ENCODE measurements at places on chromosomes 1 and 21.

- peaks cover 15% of the 10 kb centered on the region for H3K27me3 ChIP-seq
- DNase-seq, result no peak
- peaks cover 2% of the 10 kb centered on the region for H3K4me1 ChIP-seq
- no peak overlapping the region for H3K4me3 ChIP-seq
These were observed 466 bp downstream of the KRTAP11-1 start for GRCh38 chr21:30880914-30881313.

DNA sequence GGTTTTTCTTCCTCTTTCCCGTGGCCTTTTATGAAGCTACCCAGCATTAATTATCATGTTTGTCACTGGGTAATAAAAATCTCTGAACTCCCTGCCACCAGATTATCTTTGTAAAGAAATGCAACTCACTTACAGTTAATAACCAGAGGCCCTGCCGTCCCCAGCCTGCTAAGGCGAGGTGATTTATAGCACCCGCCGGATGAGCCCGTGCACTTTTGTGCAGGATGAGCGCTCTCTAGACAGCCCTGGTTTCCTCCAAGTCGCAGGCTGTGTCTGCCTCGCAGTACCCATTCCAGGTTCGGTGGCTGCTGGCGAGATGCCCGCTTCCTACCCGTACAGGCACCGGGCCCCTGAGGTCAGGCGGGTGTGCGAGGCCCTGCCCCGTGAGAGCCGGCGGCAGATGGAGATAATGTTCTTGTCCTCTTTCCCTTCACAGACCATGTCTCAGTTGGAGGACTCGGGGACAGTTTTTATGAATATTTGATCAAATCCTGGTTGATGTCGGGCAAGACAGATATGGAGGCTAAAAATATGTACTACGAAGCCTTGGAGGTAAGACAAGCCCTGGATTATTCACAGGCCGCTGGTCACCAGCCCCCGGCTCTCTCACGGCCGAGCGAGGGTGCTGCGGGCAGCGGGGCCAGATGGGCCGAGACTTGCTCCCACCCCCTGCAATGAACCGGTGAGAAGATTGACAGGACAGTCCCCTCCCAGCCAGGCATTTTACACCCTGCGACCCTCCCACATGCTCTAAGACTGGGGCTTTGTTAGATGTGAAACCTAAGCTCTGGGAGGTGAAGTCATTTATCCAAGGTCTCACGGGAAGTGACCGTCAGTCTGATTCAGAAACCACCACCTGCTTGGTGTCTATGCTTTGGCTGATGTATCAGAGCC lies 28.5 kb upstream of the SELENON start:
- peaks cover 54% of the 10 kb centered on the region for H3K4me1 ChIP-seq
- DNase-seq, result no peak
- peak overlapping the region; percentile 9 for H3K4me3 ChIP-seq
- peak overlapping the region; percentile 7 for H3K27ac ChIP-seq
- H3K36me3 ChIP-seq, result no peaks in the 10 kb centered on the region

GRCh38 chr21:14040386-14040785 lies 170.4 kb downstream of the LIPI start:
- H3K4me3 ChIP-seq, result no peak overlapping the region
- no peaks in the 10 kb centered on the region for H3K36me3 ChIP-seq
- no peak overlapping the region for H3K27ac ChIP-seq
- no peak for DNase-seq
- no peaks in the 10 kb centered on the region for H3K4me1 ChIP-seq

DNA sequence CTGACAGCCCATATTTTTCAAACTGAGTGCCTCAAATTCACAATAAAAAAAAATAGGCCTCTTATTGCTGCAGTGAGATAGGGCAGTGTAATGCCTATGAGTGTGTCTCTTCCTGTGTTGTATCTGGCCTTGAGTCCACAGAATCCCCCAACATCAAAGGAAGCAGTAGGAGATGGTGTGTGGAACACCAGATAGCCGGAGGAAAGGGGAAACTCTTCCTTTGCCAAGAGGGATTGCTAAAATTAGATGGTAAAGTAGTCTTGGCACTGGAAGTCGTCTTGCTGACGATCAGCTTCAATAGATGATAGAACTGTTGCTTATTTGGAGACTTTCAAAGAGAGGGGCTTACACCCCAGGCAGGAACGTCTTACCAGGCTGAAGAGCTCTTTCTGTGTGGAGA lies 51.8 kb downstream of the RUNX1 start:
- H3K4me1 ChIP-seq, result peaks cover 11% of the 10 kb centered on the region
- DNase-seq, result no peak
- no peaks in the 10 kb centered on the region for H3K36me3 ChIP-seq
- H3K27ac ChIP-seq, result no peak overlapping the region

DNA sequence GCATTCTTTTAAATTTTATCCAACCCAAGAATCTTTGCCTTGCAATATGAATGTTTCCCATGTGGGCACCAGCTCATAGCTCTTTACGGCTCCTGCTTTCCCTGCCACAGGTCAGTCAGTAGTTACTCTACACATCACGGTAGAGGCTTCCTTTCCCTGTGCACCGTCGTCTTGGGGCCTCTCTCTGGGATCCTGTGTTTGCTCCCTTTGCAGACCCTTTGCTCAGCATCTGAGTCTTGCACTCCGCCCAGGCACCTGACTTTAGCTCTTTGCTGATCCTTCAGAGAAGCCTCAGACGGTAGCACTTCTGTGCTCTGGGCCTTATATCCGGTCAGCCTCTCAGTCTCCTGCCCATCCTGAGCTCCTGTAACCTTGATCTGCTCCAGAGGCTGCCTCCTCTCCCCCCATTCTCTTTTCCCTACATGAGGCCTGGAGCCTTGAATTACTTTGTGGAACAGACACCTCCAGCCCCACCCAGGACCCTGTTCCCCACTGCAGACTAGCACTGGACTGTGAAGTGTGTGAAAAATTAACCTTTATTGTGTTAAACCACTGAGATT lies 183.5 kb upstream of the HMGB4 start:
- H3K27ac ChIP-seq, result no peak overlapping the region
- H3K4me1 ChIP-seq, result no peaks in the 10 kb centered on the region
- H3K4me3 ChIP-seq, result no peak overlapping the region
- H3K27me3 ChIP-seq, result peaks cover 28% of the 10 kb centered on the region

DNA sequence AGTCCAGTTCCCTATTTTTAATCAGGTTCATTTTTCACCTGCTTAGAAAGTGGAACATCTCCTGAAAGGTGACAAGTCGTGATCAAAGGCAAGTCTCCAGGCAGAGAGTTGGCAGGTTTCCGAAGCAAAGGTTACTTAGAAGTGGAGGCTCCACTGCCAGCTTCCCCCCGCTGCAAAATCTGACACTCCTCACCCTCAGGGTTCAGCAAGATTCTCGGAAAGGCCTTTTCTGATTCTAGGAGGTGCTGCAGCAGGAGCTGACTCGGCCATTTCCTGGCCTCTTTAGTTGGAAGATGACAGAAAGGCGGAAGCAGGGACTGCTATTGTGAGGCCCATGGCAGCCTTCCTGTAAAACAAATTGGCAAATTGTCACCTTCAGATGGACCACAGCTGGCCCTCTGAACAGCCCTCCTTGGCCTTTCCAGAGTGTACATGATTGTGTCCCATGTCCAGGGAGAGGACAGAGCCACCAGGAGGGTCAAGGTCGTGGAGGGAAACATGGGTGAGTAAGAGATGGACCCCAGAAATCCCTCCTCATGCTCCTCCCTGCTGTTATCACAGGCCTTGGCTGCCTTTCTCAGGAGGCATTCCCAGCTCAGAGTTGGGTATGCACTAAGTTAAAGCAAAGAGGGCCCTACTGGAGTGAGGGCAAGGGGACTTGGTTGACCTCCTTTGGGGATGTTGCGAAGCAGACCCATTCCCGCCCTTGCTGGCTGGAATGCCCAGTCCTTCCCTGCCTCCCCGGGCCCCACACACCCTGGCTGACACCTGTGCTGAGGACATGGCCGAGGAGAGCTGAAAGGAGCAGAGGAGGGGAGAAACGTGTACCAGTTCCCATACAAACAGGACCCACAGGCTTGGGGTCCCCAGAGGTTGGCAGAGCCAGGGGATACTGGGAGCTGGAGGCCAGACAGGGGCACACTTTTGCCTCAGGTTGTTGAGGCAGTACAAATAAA lies 115.5 kb upstream of the IRF2BP2 start:
- no peaks in the 10 kb centered on the region for H3K27me3 ChIP-seq
- H3K4me3 ChIP-seq, result no peak overlapping the region
- H3K27ac ChIP-seq, result peak overlapping the region; percentile 99
- no peaks in the 10 kb centered on the region for H3K36me3 ChIP-seq
